ENCODE measurements at places on chromosomes 7 and 10.

DNA sequence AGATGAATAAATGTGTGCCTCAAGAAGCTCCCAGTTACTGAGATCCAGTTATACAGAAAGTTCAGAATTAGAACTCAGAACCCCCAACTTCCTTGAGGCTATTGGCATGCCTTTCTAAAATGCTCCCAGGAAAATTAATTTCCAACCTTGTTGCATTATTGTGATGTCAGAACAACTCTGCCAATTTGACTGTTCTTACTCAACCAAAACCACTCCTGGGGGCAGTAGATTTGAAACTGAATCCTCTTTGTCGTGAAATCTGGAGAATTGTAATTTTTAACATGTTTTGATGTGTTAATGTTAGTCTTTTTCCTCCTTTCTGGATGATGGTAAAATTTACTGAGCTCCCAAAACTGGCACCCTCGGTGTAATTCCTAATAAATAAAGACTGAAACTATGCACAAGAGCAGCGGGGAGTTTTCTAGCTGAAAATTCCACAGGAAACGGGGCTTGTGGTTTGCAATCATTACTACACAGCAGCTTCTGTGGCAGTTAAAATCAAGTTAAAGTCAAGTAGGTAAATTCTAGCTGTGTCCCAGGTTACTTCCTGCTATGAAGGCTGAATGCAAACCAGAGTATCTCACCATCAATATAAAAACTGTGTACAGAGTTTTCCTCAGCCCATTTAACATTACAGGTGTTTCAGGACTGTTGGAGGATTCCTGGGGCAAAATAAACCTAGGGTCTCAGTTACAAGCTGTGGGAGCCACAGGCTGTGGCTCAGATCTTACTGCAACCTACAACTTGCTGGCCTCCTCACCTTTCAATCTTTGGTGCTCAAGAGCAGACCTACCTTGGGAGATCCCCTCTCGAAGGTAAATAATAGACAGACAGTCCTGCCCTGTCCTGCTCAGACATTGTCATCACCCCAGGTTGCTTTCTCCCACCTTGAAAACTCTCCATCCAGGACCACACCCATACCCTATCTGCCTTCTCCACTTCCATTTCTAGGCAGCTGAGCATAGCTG, 156.3 kb upstream of the KMT2E start:
- DNase-seq: no peak

- no peak for DNase-seq
Measured at GRCh38 chr10:24968349-24968748, 15.9 kb upstream of the PRTFDC1 start.

DNA sequence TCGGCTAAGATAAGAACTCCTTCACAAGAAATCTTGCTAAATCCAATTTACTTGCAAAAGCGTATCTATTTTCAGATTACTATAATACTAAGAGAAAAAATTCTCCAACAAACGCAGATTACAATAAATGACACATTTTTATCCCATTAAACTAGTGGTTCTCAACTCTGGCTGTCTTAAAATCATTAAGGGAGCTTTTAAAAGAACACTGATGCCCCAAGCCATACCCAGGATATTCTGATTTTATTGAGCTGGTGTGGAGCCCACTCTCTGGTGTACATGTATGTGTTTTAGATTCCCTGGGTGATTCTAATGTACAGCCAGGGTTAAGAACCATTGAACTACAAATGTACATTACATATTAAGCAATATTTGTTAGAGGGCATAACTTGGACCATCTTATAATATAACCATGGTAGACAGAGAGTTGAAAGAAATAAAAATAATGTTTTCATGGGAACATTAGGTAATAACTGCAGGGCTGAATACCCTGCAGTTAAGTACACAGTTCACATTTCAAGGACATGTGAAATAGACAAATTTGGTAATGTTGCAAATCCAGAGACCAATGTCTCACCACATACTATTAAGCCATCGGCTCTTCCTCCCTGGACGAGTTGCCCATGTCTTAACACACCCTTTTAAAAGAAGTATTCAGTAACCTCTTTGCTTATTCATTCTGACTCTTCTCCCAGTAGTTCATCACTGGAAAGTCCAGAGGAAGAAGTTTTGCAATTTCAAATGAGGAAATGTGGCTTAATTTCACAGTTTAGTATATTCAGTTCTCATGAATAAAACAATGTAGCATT, 6.2 kb downstream of the GSAP start:
- DNase-seq: no peak

GRCh38 chr10:101236376-101237080, 7.3 kb upstream of the LBX1 start:
- no peak for DNase-seq

DNA sequence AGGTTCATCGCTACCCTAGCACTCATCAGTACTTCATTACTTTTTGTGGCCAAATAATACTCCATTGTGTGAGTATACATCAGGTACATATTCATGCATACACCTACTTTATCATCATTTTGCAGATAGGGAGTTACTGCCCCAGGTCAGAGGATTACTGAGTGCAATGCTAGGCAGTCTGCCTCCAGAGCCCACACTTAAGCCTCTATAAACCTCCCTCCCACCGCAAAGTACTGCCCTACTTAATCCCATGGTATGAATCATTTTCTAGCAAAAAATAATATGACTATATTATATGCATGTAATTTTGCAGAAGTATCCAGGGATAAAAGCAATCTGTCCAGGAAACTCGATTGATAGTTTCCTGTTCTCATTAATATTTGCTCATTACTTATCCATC, 194.3 kb downstream of the GRID1 start:
- no peak for DNase-seq

DNA sequence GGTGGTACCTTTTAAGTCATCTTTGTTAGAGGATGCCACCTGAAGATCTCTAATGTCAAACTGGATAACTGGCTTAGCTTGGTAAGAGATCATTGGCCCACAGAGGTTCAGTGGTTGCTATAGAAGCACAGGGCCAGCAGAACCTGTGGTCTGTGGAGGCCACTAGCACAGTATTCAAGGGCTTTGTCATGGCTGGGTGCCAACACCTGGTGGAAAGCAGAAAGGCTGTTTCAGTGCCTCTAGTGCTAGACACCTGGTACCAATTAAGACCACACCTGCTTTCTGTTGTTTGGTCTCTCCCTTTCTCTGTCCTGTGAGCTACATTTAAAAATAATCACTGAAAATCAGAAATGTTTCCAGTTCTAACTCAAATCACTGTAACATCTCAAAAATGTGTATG, 10.0 kb upstream of the PCGF5 start:
- no peak for DNase-seq

DNA sequence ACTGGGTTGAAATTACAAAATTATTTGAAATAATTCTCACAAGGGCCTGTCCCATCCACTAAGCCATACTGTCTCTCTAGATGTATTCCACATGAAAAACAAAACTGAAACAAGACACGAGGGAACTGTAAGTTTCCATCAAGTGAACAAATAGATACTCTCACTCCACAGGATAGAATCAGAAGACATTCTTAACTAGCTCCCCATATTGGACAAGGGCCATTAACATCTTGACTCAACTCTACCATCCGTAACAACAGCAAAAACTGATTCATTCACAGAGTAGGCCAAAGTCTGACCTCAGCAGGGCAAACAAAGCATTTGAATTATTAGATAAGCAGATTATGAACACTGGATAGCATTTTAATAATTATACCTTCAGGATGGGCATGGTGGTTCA, 29.1 kb downstream of the UBE2H start:
- no peak for DNase-seq

- DNase-seq: no peak
Measured at GRCh38 chr7:135259702-135260101, 26.1 kb downstream of the STRA8 start.

DNA sequence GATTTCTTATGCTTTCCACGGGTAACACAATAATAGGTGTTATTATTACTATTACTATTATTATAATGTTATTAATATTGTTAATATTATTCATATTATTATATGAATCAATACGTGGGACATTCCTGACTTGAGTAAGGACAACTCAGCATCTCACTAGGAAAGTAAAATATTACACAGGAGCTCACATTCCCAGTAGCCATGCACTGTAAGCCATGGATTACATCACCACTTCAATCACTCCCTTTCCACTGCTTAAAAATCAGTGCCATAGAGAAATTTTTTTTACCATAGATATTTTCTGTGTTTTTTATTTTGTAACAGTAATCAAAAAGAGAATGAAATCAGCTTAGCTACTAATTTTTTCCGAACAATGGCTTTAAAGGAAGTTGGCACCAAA, 68.5 kb upstream of the DGKI start:
- no peak for DNase-seq

- no peak for DNase-seq
Measured at GRCh38 chr10:114714281-114714741, 56.2 kb upstream of the ABLIM1 start.

- DNase-seq: no peak
Measured at GRCh38 chr7:21941611-21942141, 4.0 kb downstream of the CDCA7L start.

DNA sequence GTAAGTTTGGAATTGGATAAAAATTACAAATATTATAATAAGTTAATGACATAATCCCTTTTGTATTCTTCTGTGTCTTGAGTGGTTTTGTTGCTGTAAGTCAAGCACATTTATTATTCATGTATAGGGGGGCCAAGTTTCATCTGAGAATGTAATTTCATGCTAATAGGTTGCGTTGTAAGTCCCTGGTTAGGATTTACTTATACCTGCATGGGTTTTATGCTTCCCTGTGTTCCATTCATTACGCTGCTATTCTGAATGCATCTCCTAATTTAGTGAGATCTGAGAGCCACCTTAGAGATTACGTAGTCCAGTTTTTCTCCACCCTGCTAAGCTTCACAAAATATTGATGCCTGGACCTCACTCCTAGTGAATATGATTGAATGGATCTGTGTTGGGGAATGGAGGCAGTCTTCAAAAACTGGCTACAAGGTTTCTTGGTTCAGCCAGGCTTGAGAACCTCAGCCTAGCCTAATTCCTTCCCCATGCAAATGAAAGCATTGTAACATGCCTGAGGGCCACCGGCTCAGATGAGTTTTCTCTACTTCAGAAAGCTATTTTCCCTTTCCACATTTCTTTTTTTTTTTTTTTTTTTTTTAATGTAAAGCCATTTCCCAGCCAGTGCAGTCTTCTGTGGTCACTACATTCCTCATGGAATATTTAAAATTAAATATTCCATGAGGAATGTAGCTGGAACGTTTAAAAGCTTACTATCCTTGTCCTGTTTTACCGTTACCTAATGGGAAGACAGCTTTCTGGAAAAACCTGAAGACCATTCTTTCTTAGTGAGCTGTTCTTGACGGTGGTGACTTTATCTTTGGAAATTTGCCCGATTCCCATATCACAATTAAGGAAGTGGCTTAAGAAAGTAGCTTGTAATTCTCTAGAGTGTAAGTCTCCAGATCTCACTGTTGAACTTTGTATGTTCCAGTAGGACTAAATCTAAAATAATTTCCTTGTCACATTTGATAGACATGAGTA, 16.0 kb downstream of the PAPSS2 start:
- DNase-seq: no peak

- DNase-seq: peak; percentile 52
Measured at GRCh38 chr10:101041252-101041761, 10.3 kb downstream of the SFXN3 start.

DNA sequence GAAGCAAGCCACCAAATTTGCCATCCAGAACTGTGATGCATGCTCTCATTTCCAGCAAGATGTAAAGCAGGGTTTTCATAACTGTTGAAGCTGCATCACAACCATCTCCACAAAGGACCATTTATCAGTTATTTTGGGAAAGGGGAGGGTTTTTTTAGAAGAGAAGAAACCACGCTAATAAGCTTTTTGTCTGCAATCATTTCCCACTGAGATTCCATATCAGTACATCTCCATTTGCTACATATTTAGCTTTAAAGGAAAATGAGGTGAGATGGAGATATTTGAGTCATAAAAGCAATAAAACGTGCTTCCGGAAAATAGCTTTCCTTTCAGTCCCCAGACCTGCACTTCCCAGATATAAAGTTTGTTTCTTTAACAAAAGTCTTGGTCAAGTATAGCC, 258.2 kb downstream of the FRMD4A start:
- no peak for DNase-seq

DNA sequence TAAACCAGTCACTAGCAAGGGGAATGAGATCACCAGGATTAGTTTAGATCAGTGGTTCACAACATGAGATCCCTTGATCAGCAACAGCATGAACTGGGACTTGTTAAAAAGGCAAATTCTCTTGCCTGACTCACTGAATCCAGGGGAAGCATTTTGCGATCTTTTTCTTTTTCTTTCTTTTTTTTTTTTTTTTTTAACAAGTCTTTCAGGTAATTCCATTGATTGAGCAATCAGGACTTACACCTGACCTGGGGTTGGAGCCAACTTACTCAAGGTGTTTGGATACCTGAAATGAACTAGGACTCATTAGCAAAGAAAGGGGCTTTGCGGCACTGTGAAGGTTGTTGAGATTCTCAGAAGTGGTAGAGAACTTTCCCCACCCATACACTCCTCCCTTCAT, 47.1 kb upstream of the PRR15 start:
- DNase-seq: no peak

DNA sequence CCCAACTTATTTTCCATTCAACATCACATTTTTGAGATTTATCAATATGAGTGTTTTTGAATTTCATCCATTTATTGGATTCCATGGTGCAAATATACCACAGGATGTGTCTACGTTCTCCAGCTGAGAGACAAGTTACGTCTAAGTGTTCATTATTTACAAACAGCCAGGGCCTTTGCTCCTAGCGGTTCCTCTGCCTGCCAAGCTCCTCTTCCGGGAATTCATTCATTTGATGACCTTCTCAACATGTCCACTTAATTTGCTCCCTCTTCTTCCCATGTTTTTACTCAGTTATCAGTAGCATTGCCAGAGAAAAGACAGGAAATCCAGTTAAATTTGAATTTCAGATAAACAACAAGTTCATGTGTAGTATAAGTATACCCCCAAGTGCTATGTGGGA, 321.7 kb downstream of the PRPF18 start:
- DNase-seq: no peak

DNA sequence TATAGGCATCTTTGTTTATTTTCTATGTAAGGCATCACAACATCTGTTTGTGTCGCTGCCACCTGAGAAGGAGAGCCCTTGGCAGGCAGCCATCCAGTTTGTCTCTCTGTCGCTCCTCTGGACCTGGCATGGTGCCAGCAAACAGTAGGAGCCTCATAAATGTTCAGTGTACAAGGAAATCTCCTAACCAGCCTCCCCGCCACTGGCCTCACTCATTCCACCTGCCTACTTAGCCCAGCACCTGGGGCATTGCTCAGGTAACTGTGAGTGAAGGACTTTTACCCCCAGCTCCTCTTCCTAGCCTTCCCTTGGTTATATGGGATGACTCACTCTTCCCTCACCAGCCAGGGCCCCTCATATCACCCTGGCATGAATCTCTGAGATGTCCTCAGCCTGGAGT, 61.7 kb upstream of the NPTX2 start:
- DNase-seq: no peak

DNA sequence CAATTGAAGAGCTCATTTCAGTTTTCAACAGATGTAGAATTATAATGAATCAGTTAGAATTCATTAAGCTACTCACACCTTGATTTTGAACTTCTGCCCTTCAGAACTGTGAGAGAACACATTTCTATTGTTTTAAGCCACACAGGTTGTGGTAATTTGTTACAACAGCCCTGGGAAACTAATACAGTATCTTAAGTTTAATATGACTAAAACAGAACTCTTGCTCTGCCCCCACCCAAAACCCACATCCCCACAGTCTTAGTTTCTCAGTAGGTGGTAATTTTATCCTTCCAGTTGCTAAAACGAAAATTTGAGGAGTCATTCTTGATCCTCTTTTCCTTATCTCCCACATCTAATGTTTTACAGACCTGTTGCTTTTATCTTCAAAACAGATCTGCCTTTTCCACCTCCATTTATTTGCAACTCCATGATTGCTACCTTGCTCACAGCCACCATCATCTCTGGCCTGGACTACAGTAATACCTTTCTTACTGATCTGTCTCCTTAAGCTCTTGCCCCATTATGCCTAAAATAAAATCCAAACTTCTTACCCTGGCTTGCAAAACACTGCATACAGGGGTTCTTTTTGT, 72.8 kb upstream of the NXPH1 start:
- DNase-seq: no peak
